ENCODE measurements at places on chromosomes 13 and 19.

DNA sequence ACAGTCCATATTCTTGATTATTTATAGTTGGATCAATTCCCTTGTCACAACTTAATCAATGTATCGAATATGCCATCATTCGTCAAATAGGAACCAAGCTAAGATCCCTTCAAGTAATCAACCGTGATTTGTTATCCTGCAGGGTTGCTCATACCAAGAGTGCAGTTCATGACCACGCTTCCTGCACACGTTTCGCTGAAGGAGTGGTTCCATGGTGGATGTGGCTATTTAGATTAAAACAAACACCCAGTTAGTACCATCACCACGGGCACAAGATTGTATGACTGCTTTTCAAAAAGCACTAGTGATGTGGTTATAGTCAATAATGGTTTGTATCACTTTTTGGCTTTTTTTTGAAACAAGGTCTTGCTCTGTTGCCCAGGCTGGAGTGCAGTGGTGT is 41.1 kb upstream of the CCNE1 start:
- DNase-seq, result no peak

GRCh38 chr13:98974053-98974452 is 3.8 kb downstream of the DOCK9 start:
- DNase-seq, result no peak

DNA sequence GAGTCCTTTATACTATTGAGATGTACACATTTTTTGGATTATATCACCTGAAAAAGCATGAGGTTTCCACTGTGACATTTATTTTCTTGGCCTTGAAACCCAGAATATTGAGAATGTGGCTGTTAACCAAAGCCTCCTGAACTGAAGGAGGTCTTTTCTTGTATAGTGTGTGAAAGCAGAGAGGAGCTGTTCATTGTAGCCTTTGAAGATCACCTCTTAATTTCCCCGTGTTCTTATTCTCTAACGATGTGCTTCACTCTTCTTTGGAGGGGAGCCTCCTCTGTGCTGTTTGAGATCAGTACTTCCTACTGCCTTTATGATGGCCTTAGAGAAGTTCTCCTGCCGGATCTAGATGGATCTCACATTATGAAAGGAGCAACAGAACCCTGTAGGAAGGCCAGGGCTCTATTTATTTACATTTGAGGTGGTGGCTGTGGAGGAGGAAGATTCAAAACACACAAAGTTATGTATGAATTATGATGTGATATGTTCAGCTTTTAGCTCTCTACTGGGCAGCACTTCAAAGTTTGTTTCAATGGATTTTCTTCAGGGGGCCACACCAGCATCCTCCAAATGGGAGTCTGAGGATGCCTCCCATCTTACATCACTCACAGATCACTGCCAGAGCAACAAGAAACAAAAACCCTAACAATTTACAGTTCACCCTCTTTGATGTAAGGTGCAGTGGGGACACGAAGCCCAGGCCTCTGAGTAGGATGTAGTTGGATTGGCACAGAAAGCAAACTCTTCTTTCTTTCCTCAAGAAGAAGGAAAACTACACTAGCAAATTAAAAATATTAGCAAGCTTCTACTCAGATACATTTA is 322.3 kb downstream of the DLEU7 start:
- no peak for DNase-seq

GRCh38 chr19:13058951-13059660 is 43.6 kb downstream of the LYL1 start:
- no peak for DNase-seq

Data from fibroblast of the conjunctiva (primary cell).